ENCODE measurements at places on chromosomes 1 and 21. TPM values are rescaled to one million over a fixed set of nuclear protein-coding genes. Genes with fewer than 3 reads are reported as not detected.

- H3K27ac ChIP-seq: peak overlapping the region; percentile 97
- peak overlapping the region; percentile 89 for H3K4me3 ChIP-seq
- no peaks in the 10 kb centered on the region for H3K27me3 ChIP-seq
Observed at GRCh38 chr1:32012709-32013385, 821 bp upstream of the KHDRBS1 start.

GRCh38 chr1:239583536-239583935, 197.2 kb downstream of the CHRM3 start:
- H3K36me3 ChIP-seq: no peaks in the 10 kb centered on the region
- no peak overlapping the region for H3K4me3 ChIP-seq
- H3K27me3 ChIP-seq: peaks cover 2% of the 10 kb centered on the region
- no peak overlapping the region for H3K27ac ChIP-seq

DNA sequence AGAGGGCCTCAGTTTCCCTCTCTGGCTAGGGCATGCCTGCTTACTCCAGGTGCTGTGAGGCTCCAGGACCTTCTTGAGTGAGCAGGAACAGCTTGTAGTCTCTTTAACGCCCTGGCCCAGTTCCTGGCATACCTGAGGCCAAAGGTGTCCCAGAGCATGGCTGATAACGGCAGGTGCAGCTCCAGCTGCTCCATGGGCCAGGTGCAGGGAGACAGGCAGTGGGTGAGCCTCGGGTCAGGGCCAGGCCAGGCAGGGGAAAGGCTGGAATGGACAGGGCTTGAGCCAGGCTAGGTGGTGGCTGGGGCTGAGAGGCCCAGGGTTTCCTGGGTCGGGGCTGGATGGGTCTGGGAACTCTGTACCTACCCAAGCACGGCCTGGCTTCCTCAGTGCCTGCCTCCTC, 18.3 kb downstream of the EDN2 start:
- peaks cover 2% of the 10 kb centered on the region for H3K27me3 ChIP-seq
- H3K4me3 ChIP-seq: no peak overlapping the region
- H3K27ac ChIP-seq: no peak overlapping the region
- DNase-seq: no peak

GRCh38 chr1:96387785-96388184, 333.8 kb upstream of the PTBP2 start:
- H3K4me1 ChIP-seq: no peaks in the 10 kb centered on the region
- H3K4me3 ChIP-seq: no peak overlapping the region
- H3K27me3 ChIP-seq: no peaks in the 10 kb centered on the region
- H3K27ac ChIP-seq: no peak overlapping the region
- no peaks in the 10 kb centered on the region for H3K36me3 ChIP-seq

DNA sequence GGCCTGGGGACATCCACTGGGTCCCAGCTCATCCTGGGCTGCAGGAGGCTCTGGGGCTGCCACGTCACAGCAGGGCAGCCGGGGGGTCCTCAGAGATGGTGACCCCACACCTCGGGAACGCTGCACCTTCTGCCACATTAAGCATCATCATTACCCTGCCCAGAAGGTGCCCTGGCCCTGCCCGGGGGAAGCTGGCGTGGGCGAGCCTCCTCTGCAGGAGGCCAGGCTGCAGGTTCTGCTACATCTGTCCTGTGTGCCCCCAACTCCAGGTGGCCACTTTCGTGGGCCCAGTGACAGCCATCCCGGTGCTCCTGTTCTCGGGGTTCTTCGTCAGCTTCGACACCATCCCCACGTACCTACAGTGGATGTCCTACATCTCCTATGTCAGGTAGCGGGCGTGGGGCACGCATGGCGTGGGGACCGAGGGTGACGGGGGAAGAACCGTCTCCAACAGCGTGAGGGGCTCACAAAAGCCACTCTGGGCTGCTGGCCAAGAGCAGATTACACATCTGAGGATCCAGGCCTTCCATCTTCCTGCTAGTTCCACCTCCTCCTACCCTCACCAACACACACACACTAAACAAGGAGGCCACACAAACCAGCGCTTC, 20.8 kb downstream of the TFF3 start:
- no peak overlapping the region for H3K27ac ChIP-seq
- DNase-seq: no peak
- H3K4me1 ChIP-seq: peaks cover 6% of the 10 kb centered on the region
- no peaks in the 10 kb centered on the region for H3K27me3 ChIP-seq
- no peak overlapping the region for H3K4me3 ChIP-seq

DNA sequence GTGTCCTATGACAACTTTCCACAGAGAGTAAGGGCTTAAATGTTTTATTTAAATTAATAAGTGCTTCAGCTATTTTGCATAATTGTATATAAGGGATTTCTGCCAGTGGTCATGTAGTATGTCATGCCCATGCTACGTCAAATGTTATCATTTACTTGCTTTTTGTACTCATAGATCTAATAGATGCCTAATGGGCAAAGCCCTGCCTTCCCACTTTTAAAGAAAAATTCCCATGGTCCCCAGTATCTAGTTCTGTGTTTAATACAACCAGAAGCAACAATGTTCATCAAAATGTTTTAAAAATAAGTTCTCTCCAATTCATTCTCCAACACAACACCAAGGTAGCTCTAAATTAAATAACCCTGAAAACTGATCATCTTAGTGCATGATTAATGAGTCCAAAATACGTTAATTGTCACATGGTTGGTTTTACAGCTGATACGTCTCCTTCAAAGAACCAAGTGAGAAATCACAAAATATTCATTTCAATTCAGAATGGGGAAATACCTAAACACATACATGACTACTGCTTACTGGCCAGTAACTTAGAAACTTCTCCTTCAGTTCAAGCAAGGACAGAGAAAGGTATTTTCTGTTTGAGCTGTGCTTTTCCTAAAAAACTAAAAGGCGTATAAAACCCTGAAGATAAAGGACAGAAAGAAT, 49.1 kb upstream of the SDC3 start:
- H3K4me1 ChIP-seq: peaks cover 5% of the 10 kb centered on the region
- H3K27ac ChIP-seq: no peak overlapping the region
- H3K36me3 ChIP-seq: peaks cover 47% of the 10 kb centered on the region
- no peak overlapping the region for H3K4me3 ChIP-seq

OR6N1 gene
- total RNA-seq: not detected

S100A7 gene
- not detected for total RNA-seq

TBX19 gene
- 2.0 TPM for total RNA-seq

All from activated T-helper 1 cell treated with anti-CD3 and anti-CD28 coated beads, Interleukin-12 subunit alpha, Interleukin-12 subunit beta, Interleukin-2, Interleukin-4 antibody, amounts not matched to agents 30 ng/mL and 10 ng/mL and 1 ng/mL, durations not matched to agents 14 hours and 24 hours and 36 hours (primary cell).